ENCODE measurements at places on chromosomes 6 and 20. TPM values are rescaled to one million over a fixed set of nuclear protein-coding genes. Genes with fewer than 3 reads are reported as not detected.

Gene POPDC3
- total RNA-seq = 7.7 TPM

Gene WRNIP1
- total RNA-seq = 39.8 TPM

Gene ENPP4
- total RNA-seq = 0.59 TPM

Gene GLP1R
- total RNA-seq = not detected

Gene PRR18
- total RNA-seq = not detected

Gene TRIM39
- total RNA-seq = 8.2 TPM

Gene NHLRC1
- total RNA-seq = 2.1 TPM

Gene FAM83C
- total RNA-seq = not detected

Gene SEL1L2
- total RNA-seq = not detected

Gene GNAS-AS1
- 1.2 TPM for total RNA-seq

Gene C20orf144
- 0.84 TPM for total RNA-seq

Gene DDX43
- total RNA-seq = 0.84 TPM
